ENCODE measurements at places on chromosomes 2 and 18.

DNA sequence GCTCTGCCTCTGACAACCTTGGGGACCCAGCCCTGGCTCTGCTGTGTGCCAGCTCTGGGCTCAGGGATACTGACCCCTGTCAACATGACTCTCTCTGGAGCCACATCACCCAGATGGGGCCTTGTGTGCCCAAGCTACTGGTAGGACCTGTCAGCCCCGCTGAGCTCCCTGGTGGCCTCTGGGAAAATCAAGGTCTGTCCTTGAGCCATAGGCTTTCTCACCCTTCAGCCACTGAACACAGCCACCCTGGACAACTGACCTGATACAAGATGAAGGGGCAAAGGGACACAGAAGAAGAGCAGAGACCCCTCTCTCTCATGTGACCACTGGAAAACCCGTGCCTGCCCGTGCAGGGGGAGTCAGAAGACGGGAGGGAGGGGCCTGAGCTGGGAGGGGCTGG, 7.8 kb downstream of the CCDC74A start:
- DNase-seq, result no peak

GRCh38 chr2:133086176-133086575, 416.2 kb upstream of the LYPD1 start:
- no peak for DNase-seq

- no peak for DNase-seq
These were observed 21.7 kb upstream of the CXCR4 start for GRCh38 chr2:136139631-136140030.

DNA sequence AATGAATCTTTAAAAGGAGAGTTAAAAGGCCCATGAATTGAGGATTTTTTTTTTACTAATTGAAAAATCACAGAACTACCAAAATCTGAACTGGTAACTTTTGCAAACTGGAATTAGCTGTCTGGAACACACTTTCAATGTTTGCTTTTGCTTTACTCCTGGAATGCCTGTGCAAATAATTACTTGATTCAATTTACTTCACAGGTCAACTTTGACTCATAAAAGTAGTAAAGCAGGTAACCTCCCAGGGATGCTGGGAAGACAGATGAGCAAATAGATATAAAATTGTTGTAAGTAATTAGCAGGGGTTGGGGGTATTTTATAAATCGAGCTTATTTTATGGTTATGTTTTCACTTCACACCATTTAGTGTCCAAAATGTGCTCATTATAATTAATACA, 398.3 kb upstream of the HNRNPA3 start:
- DNase-seq, result no peak

DNA sequence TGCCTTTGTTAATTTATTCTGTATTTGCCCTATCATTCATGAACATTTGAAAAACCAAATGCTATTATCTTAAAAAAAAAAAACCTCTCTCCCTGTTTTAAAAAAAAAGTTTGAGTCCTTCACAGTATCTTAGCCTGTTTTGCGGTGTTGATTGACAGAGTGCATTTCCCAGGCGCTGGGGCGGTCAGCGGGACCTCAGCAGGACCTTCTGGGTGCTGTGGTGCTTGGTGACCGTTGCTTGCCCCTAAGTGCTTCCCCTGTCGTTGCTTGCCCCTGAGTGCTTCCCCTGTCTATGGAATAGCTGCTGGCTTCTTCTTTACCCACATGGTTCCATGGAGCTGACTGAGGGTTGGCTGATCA, 12.1 kb downstream of the ATP6V1C2 start:
- DNase-seq, result no peak

DNA sequence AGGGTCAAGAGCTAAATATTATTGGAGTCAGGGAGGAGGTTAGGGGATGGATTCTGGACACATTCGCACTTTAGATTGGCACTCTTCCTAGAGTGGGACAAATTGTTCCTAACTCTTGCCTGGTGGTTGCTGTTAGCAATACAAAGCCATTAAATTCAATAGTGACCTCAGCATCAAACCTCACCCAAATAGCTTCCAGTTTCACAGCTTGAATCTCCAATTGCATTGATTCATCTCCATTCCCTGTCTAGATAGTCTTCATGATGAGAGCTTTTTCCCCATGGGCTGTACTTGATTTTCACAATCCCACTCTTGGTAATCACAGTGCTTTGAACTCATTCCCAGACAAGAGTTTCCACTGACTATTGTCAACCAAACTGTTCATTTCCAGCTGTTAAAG, 585.9 kb upstream of the SYT4 start:
- DNase-seq, result no peak
